GM23248 (cell line): ENCODE measurements at places on chromosomes 5 and 9. TPM values are rescaled to one million over a fixed set of nuclear protein-coding genes. Genes with fewer than 3 reads are reported as not detected.

The SCGB3A2 gene
- not detected in 2 replicates for total RNA-seq

The CDKN2B-AS1 gene
- total RNA-seq = 1.3 and 4.1 TPM in 2 replicates

The OLFM1 gene
- 17.0 and 18.6 TPM in 2 replicates for total RNA-seq

The SPINK6 gene
- total RNA-seq = not detected in 2 replicates

The CD180 gene
- total RNA-seq = not detected in 2 replicates

The IPPK gene
- total RNA-seq = 17.8 and 18.3 TPM in 2 replicates

The WWC1 gene
- 3.5 and 7.1 TPM in 2 replicates for total RNA-seq

The PCDHGB6 gene
- 1.9 and 4.3 TPM in 2 replicates for total RNA-seq

The CSF1R gene
- 0.63 TPM in 1 of 2 replicates, not detected in the other for total RNA-seq

The LURAP1L gene
- total RNA-seq = 16.2 and 30.4 TPM in 2 replicates

The ELAVL2 gene
- not detected in 2 replicates for total RNA-seq

The ENTPD8 gene
- total RNA-seq = not detected in 2 replicates

The CMYA5 gene
- 0.97 and 1.0 TPM in 2 replicates for total RNA-seq

The CHSY3 gene
- 2.4 and 4.2 TPM in 2 replicates for total RNA-seq

The ADCY2 gene
- not detected in 2 replicates for total RNA-seq

The PTGDS gene
- not detected in 2 replicates for total RNA-seq

The PDLIM4 gene
- 84.4 and 107 TPM in 2 replicates for total RNA-seq

The NPR3 gene
- 87.1 and 97.0 TPM in 2 replicates for total RNA-seq

The ZNF354B gene
- 3.3 and 3.4 TPM in 2 replicates for total RNA-seq

The ZNF483 gene
- total RNA-seq = 0.25 and 0.32 TPM in 2 replicates

The SNCAIP gene
- 2.4 and 4.0 TPM in 2 replicates for total RNA-seq

The UGT3A1 gene
- total RNA-seq = not detected in 2 replicates

The TESK1 gene
- 21.6 and 33.0 TPM in 2 replicates for total RNA-seq

The HMGCR gene
- 18.1 and 34.0 TPM in 2 replicates for total RNA-seq

The OR1J2 gene
- 0.22 TPM in 1 of 2 replicates, not detected in the other for total RNA-seq

The ARAP3 gene
- 2.2 and 3.9 TPM in 2 replicates for total RNA-seq

The CTSV gene
- total RNA-seq = not detected in 2 replicates

The ANKRA2 gene
- 23.6 and 54.3 TPM in 2 replicates for total RNA-seq

The KIF27 gene
- total RNA-seq = 2.5 and 3.5 TPM in 2 replicates

The CNTFR gene
- not detected in 2 replicates for total RNA-seq

The N4BP3 gene
- total RNA-seq = 0.32 and 0.38 TPM in 2 replicates

The C5orf52 gene
- total RNA-seq = not detected in 2 replicates

The CACFD1 gene
- 7.0 and 8.5 TPM in 2 replicates for total RNA-seq

The CD74 gene
- 0.25 TPM in 1 of 2 replicates, not detected in the other for total RNA-seq

The PCDH12 gene
- 0.13 TPM in 1 of 2 replicates, not detected in the other for total RNA-seq

The PRSS3 gene
- 15.1 and 30.7 TPM in 2 replicates for total RNA-seq

The LRRC26 gene
- total RNA-seq = not detected in 2 replicates

The ARL14EPL gene
- total RNA-seq = not detected in 2 replicates

The PCDHGA4 gene
- 10.8 and 13.9 TPM in 2 replicates for total RNA-seq

The NUDT12 gene
- 8.6 and 8.9 TPM in 2 replicates for total RNA-seq

The KLF9 gene
- total RNA-seq = 14.3 and 14.5 TPM in 2 replicates
